ENCODE measurements at places on chromosomes 16 and 17.
A peak's percentile ranks its signal among the peaks of the same experiment; 100 is the strongest.

- no peak for DNase-seq
Observed at GRCh38 chr17:81337476-81337879, 42.4 kb upstream of the SLC38A10 start.

DNA sequence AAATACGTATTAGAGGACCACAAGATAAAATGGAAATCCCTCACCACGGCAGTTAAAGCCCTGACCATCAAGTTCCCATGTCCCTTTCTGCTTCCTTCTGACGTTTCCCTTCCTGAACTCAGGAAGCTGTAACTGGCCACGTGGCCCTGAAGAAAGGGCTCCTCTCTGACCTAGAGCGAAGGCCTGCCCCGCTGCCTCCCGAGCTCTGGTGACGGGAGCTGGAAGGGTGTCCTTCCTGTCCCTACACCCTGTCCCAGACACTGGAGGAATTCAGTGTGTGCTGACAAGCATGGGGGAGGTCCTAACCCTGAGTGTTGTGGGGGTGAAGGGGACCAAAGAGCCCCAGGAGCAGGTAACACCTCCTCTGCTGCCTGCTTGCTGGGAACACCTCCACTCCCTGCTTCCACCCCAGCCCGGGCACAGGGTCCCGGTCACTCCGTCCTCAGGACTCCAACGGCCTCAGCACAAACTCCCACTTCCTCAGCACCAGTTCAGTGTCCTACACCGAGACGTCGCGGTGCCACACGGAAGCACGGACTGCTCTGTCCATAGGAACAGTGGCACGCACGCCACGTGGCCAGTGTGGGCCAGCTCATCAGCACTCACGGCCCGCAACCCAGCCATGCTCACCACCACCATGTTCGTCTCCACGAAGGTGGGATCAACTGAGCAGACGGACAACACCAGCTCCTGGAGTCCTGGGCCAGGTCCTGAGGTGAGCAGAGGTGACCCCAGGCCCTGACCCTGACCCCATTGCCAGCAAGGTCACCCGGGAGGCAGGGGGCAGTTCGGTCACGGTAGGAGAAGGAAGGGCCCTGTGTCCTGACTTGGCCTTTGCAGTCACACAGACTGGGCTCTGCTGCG is 16.9 kb downstream of the TMEM235 start:
- no peak for DNase-seq

DNA sequence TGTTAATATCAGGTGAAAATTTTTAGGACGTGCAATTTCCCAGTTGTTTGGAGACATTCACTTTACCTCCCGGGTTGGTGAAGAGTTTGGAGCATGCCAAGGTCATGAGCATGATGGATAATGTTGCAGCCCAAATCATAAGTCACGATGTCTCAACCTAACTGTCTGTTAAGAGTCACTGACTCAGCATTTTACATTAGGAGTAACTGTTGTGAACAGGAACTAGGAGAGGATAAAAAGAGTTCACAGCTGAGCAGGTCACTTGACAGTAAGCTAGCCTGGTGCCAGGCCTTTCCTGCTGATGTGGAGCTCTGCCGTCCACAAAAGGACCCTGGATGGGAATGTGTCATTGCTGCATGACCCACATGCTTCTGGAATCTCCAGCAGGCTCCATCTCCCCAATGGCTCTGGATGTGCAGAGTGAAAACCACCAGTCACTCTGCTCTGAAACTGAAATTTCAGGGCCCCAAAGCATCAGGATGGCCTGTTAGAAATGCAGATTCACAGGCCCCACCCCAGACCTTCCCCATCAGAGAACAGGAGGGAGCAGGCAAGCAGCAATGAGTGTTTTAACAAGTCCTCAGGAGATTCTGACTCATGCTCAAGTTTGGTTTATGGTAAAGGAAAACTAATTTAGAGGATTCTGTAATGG is 371.6 kb upstream of the MAF start:
- DNase-seq, result no peak

- DNase-seq, result no peak
Observed at GRCh38 chr17:60127068-60128064, 22.4 kb upstream of the CA4 start.

- DNase-seq, result no peak
Observed at GRCh38 chr16:1909561-1910231, 8.5 kb downstream of the HS3ST6 start.

- peak; percentile 26 for DNase-seq
Observed at GRCh38 chr16:89383095-89384003, 107.0 kb downstream of the ANKRD11 start.

GRCh38 chr16:66858740-66859396 is 14.7 kb downstream of the CA7 start:
- no peak for DNase-seq

GRCh38 chr16:87035053-87035452 is 282.1 kb downstream of the C16orf95 start:
- DNase-seq, result no peak

- no peak for DNase-seq
Observed at GRCh38 chr16:12735805-12736204, 67.9 kb downstream of the CPPED1 start.

DNA sequence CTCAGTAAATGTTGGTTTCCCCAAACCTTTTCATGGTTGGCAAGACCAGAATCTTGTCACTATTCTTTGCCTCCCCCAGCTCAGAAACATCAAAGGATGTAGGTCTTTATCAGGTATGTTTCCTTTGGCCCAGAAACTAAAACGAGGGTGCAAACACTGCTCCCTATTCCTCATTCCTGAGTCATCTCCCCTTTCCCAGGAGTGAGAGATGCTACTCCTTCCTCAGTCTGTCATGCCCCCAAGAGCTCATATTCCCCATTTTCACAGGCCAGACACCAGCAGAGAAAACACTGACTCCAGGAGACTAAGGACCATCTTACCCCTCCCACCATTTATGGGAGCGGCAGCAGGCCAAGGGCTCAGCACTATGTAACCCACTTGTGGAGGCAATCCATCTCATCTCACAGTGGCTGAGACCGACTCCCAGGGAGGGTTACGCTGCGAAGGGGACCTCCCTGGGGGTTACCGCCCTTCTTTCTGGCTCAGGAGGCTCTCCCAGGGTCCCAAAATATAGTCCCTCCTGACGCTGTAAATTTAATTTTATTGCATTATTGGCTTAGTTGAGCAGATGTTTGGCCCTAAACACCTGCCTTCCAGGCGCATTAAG is 1.5 kb downstream of the GEMIN4 start:
- no peak for DNase-seq

GRCh38 chr16:4514606-4515005 is 24.0 kb downstream of the CDIP1 start:
- no peak for DNase-seq

- DNase-seq, result no peak
Observed at GRCh38 chr17:56681561-56682266, 88.2 kb downstream of the NOG start.

GRCh38 chr16:66934138-66934838 is at the start of gene CIAO2B:
Gene CIAO2B (minus strand): TSS chr16:66934402. CDS start chr16:66934364, 38 bp downstream.
- DNase-seq, result peak; percentile 91

DNA sequence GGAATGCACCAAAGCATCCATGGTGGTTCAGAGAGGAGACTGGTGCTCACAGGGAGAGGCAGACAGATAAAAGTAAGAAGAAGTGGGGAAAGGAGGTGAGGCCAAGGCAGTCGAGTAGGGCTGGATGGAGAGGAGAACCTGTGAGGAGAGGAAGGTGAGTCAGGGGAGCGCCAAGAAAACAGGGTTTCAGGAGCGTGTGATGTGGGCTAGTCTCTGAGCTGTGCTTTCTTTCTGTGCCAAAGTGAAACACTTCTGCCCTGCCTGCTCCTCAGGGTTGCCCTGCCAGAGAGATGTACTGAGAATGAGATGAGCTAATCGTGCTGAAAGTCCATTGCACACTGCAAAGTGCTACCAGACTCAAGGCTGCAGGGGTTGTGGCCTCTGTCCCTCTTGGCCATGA is 310.7 kb upstream of the CCL2 start:
- DNase-seq, result no peak

DNA sequence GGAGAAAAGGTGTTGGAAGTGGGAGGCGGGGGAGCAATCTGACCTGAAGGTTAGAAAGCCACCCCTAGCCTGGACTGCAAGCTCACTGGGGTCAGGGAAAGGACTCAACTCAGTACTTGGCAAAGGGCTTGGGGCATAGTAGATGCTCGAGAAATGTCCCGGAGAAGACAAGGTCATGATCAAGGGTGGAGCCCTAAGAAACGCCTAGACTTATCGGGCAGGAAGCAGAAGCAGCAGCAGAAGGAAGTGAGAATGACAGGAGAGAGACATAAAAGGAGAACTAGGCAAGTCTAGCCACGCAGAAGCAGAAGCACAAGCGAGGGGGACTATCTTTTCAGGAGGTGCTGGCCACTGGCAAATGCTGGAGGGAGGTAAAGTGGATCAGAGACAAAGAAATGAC is 10.2 kb downstream of the COTL1 start:
- DNase-seq, result peak; percentile 66

GRCh38 chr16:87603684-87604633 is 1.7 kb downstream of the JPH3 start:
- no peak for DNase-seq

GRCh38 chr17:48459070-48459844 is 29.2 kb upstream of the SKAP1 start:
- DNase-seq, result no peak

DNA sequence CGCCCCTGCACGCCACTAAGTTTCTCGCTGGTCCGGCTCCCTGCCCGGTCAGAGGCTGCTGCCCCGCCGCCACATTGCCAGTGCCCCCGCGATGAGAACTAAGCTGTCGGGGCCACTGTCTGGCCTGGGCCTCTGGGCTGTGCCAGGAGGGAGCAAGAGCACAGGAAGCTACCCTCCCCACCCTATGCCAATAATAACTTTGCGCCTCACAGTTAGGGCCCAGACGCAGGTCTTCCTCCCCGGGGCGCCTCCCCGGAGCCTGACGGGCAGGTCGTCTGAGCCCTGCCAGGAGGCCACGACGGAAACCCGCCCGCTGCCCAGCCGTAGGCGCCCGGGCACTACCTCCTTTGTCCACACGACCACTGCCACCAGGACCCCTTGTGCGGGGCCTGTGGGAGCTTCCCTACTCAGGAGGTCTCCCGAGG is 1.5 kb downstream of the ZFPM1 start:
- DNase-seq, result peak; percentile 28

DNA sequence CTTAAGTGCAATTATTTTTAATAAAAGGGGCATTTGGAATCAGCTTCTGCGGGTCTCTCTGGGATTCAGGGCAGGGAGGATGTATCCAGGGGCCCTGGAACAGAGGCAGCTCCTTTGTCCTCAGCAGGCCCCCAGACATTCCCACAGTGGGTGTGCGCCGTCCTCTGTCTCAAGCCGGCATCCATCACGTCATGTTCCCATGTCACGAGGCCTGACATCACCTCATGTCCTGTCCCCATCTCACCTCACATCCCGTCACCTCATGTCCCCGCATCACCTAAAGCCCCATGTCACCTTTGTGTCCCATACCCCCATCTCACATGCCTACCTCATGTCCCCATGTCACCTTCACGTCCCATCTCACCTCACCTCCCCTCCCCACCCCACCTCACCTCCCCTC is 18.5 kb downstream of the GAA start:
- DNase-seq, result no peak

DNA sequence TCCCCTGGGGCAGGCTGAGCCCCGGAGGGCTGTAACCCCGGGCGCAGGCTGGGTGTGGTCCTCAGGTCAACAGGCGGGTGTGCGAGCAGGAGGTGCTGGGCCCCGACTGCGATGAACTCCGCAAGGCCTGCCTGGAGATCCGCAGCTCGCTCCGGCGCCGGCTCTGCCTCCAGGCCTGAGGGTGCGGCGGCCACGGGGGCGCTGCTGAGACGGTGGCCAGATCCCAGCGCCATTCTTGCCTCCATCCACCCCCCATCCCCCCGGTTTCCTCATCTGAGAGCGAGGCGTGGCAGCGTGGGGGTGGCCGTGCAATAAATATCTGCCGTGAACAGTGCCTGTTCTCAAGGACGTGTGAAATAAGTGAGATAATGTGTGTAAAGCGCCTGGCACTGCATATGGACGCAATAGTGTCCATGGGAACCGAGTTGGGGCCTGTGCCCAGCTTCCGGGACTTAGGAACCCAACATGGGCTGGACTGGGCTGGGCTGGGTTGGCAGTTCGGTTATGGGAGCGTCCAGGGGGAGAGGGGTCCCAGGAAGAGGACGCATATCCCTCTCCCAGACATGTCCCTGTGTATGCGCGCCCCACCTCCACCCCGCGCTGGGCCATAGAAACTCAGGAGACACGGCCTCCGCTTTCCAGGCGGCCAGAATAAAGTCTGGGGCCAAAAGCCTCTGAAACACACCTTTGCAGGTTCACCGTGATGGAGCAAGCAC is 15.0 kb downstream of the ZNF213 start:
- peak; percentile 54 for DNase-seq

GRCh38 chr17:2374549-2375285 is 26.1 kb downstream of the MNT start:
- no peak for DNase-seq

- DNase-seq, result no peak
Observed at GRCh38 chr17:78952706-78953105, 27.0 kb downstream of the LGALS3BP start.

GRCh38 chr16:67407788-67408452 is 8.4 kb downstream of the ZDHHC1 start:
- no peak for DNase-seq

DNA sequence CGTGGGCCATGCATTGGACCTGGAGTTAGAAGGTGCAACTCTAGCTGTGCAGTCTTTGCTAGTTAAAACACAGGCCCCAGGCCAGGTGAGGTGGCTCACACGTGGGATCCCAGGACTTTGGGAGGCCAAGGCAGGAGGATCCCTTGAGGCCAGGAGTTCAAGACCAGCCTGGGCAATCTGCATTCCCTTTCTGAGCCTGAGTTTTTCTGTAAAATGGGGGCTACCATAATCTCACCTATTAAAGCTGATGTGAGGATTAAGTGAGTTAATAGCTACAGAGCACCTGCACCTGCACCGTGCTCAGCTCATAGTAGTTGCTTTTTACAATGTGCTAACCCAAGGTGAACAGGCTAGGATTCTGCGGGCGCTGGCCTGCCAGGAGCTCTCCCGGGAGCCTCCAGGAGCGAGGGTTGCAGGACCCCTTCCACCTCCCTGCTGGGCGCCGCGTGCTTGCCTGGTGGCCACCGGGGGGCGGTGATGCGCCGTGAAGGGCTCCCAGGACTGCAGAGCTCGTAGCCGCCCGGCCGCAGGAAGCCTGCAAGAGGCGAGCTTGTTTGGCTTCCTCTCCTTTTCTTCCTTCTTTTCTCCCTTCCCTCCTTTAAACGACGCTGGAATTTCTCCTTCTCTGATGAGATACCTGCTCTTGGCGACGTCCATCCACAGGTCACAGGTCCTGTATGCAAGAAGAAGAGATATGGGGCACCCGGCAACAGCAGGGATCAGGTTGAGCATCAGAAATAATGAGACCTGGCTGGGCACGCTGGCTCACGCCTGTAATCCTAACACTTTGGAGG is 51.3 kb downstream of the ZFP90 start:
- peak; percentile 49 for DNase-seq

- no peak for DNase-seq
Observed at GRCh38 chr16:23724096-23724784, 11.2 kb upstream of the ERN2 start.

- DNase-seq, result peak; percentile 70
Observed at GRCh38 chr16:58025351-58026138, at the start of gene MMP15. Gene MMP15 (plus strand): TSS chr16:58025754. CDS start chr16:58026351, 597 bp downstream.
